ENCODE measurements at places on chromosomes 12 and 14.

DNA sequence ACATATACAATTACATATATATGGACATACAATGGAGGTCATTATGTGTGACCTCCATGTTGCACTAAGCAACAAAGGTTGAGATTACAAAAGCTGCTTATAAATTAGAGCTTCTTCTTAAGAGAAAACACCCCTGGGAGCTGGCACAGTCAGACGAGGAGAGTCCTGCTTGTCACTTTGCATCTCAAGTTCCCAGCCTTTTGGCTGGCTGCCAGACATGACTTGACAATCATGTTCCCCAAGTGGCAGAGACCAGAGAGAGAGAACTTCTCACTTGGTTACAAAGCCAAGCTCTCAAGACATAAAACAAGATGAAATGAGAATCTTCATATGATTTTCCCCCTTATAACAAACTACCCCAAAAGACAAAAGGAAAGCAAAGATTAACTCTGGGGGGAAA lies 8.5 kb upstream of the SYNJ2BP start:
- peak; percentile 10 for DNase-seq

GRCh38 chr12:71567537-71567936 lies 96.1 kb downstream of the ZFC3H1 start:
- DNase-seq: no peak

GRCh38 chr12:121883315-121883660 lies 5.3 kb upstream of the PSMD9 start:
- no peak for DNase-seq

DNA sequence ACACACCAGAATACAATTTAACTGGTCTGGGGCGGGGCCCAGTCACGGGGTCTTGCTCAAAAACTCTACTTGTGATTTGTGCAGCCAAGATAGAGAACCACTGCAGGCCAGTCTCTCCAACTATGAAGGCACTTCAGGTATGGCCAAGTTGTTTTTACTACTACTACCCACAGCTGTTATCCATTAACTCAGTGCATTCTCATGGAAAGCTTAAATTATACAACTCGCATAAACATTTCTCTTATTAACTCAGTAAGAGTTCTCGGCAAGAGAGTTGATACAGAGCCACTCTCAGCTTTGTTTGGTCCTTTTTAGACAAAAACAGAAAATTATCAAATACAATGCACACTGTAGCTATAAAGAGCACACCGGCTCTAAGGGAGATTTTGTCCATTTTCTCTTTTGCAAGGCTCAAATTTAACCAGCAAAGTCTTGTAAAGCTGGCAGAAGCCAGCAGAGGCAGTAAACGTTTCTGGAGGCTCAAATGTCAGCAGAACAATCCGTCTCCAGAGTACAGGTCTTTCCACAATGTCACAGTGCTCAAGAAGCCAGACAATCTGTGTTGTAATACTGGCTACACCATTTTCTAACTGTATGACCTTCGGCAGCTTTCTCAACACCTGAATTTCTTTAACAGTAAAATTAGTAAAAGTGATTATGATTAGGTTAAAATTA lies 85.9 kb downstream of the PTGER2 start:
- DNase-seq: no peak

DNA sequence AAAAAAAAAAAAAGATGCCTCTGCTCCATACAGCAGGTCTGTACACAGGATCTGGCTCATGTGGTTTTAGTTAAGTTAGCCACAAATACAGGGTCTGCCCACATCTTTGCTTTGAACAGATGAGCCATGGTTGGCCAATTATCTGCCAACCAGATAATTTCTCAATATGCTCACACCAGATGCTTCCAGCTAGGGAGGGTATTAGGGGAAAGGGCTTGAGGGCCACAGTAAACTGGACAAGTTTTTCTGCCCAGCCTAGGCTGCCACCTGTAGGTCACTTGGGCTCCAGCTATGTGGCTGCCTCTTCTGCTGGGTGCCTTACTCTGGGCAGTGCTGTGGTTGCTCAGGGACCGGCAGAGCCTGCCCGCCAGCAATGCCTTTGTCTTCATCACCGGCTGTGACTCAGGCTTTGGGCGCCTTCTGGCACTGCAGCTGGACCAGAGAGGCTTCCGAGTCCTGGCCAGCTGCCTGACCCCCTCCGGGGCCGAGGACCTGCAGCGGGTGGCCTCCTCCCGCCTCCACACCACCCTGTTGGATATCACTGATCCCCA lies 776 bp downstream of the RDH5 start:
- no peak for DNase-seq

- no peak for DNase-seq
Observed at GRCh38 chr14:30297876-30298795, 260.8 kb upstream of the G2E3 start.

DNA sequence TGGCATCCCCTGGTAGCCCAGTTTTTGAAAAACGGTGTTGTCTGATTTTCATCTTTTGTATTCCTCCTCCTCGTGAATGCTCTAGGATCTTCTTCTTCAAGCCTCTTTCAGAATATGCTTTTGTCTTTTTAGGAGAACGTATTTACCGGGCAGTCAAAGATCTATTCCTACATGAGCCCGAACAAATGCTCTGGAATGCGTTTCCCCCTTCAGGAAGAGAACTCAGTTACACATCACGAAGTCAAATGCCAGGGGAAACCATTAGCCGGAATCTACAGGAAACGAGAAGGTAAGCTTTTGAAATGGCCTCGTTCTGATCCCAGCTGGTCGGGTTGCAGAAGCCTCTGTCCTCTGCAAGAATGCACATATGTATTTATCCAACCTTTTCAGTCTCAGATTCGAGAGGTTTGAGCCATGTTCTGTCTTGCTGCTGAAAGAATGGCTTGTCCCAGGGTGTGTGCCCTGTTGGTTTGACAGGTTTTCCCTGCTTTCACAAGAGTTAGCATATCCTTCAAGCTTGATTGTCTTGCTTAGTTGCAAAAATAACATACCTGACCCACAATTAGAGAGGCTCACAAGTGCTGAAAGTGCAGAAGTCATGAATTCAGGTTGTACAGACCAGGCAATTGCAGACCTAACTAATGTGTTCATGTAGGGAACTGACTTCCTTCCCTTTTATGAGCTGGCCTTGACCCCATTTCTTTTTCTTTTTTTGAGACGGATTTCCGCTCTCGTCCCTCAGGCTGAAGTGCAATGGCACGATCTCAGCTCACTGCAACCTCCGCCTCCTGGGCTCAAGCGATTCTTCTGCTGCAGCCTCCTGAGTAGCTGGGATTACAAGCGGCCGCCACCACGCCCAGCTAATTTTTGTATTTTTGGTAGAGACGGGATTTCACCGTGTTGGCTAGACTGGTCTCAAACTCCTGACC lies 6.8 kb downstream of the KMT5A start:
- no peak for DNase-seq

DNA sequence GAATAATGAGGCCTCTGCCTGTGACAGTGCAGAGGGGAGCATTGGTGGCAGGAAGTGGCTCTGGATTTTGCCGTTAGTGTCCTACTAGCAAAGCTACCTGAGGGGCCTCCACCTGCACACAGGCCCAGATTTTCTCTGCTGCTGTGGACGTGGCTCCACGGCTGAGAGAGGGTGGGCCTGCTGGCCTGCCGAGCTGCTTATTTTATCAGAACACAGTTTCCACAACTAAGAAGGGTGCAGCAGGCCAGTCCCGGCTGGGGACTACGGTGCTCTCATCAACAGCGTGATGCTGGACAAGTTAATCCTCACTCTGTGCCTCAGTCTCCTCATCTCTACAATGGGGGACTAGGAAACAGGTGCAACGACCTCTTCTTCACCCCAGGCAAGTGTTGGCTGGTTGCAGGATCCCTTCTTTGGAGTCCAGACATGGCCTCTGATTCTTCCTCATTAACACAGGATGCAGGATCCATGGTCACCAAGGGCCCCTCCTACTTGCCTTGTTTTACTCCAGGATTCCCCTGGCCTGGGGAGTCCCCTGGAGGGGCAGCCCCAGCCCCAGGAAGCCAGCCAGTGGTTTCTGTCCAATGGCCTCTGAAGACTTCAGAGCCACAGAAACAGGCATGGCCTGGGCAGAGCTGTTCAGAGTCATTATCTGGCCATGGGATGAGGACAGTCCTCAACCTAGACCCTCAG lies 3.3 kb downstream of the FAM181A start:
- DNase-seq: no peak

- no peak for DNase-seq
Observed at GRCh38 chr14:78358591-78358990, 188.4 kb downstream of the NRXN3 start.

DNA sequence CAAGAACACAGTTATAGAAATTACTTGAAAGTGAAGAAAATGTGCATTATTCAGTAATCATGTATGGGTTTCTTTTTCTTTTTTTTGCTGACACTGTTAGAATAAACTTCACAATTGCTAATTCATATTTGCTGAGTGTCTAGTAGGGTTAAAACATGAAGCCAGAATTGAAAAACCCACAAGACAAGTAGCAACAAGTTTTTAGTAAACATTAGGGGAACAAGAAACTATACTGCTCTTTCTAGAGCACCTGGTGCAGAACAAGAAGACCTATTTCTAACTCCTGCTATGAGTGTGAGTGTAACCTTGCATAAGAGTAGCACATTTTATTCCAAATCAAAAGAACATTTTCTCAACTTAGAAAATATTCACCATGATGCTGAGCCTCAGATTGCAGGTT lies 83.2 kb downstream of the ITPR2 start:
- DNase-seq: peak; percentile 32

- peak; percentile 65 for DNase-seq
Observed at GRCh38 chr14:73714656-73715081, 485 bp upstream of the PNMA1 start.

DNA sequence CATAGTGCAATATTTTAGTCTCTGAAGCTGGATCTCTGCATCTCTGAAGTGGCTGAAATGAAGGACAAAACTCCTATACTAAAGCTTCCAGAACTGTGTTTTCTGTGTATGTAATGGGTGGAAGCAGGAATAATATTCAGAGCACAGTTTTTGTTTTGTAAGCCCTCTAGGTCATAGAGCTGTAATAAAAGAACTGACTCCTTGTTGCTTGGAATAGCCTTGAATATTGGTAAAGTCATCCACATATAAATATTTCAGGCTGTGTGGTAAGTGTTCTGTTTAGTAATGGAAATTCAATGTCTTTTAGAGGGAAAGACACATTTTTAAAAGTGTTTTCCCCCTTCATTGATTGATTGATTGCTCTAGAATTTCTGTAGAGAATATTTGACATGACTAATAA lies 18.2 kb upstream of the AKAP6 start:
- DNase-seq: no peak

DNA sequence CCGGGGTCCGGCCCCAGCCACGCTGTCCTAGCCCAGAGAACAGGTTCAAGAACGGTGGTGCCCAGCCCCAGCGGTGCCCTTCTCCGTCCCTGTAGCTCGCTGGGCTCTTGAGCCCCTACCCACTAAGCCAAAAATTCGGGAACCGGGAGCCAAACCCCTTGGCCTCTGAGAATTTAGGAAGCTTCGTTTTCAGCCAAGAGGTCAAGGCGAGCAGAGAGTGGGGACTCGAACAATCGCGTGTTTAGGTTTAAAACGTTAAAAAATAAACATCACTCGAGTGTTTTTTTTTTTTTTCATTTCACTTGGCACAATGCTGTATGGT lies 6.2 kb downstream of the SIX1 start:
- no peak for DNase-seq

DNA sequence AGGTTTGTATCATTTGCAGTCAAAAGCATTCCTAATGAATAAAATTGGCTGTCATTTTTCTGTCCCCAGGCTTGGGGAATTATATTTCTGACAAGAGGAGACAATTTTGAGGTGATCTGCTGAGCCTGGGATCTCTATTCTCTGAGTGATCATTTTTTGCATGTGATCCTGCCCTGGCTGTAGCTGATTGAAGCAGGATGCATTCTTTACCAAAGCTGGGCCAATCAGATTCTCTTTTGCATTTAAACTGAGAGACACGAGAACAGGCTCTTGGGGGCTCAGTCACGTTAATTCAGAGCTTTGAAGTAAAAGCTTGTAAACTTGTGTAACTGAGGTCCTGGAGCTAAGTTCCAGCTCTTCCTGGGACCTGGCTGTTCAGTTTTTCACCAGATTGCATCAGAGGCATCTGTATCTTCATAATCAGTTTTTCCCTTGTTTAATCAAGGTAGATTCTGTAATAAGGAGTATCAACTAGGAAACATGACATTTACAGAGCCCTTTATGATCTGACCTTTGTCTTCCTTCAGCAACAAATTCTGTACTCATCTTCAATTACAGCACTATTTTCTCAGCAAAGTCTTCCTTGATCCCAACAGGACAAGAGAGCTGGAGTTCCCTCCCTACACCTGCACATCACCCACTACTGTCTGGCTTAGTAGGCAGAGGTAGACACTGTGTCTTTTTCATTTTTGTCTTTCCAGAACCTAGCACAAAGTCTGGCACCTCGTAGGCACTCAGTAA lies 35.0 kb upstream of the MANSC4 start:
- DNase-seq: no peak

Measured in NCI-H1105 (cell line).